NCI-H1417 treated with DMSO at 0.1 percent for 48 hours (cell line): ENCODE measurements at places on chromosomes 5 and 9.

GRCh38 chr9:93080406-93080805, 15.6 kb upstream of the CARD19 start:
- no peak for DNase-seq

DNA sequence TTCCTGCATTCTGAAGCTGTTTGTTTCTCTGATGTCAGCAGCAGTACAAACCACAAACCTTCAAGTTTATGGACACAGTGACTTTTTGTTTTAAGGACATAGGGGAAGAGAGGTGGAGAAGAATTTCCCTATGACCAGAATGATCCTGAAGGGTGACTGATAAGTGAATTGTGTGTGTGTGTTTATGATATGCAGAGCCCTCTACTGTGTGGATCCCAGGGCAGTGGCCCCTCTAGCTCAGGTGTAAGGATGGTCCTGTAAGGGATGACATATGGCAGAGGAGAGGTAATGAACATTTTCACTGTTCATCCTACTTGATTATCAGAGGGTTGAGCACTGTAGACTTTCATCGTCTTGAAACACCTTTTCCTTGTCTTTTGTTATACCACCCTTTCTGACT, 30.6 kb upstream of the TMED7 start:
- no peak for DNase-seq

DNA sequence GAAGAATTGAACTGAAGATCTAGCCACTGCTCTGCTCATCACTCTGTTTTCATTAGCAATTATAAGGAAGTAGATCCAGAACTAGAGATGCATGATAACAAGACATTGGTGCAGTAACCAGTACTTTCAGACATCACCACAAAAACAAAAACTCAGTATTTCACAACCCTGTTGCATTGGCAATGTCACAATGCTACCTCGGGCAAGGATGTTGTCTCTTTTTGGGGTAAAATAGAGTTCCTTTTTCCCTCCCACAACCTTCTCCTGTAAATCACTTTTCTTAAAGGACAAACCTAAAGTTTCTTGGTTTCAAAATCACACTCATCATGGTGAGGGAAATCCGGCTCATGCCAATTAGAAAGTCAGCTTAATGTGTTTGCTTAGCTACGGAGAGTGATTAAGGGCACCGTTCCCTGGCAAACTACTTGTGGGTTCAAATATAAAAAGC, 420.1 kb upstream of the MEF2C start:
- no peak for DNase-seq

DNA sequence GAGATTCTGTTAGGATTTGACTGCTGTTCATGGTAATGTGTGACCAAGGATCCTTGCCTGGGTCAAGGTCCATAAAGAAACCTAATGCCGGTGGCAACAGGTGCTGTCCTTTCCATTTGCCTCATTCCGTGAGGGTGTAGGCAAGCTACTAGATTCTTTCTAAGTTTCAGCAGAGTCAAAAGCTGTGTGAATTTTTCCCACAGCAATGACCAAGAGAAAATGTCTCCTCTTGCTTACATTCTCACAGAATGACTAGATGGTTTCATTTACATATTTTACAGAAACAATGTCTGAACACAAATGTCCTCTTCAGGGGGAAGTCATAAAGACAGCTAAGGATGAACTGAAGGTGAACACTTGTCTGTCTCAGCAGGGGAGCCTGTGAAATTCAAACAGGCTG, 75.3 kb upstream of the SV2C start:
- DNase-seq, result no peak

- no peak for DNase-seq
These were observed 175.2 kb upstream of the RAI14 start for GRCh38 chr5:34480810-34481528.

DNA sequence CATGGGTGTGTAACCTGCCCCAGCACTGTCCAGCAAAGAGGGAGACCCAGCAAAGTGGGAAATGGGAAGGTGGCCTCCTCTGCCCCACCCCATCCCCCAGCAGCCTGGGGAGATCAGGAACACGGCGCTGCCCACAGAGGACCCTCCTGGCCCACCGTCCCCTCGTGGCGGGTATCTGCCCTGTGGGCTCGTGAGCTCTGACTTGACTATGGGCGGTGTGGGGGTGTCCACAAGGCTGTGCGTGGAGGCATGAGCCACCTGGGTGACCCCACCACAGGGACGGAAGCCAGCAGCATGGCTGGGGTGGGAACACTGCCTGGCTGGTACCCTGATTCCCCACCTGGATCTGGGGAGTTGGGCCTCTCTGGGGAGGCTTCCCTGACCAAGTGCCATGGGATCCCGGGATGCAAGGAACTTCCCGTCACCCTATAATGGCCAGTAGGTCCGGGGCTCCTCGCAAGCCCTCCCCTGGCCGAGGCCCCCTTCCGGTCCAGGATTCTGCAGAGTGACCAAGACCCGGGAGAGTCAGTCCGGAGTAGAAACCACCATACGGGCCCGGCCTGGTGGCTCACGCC, 29.3 kb upstream of the SLC6A19 start:
- DNase-seq, result no peak

DNA sequence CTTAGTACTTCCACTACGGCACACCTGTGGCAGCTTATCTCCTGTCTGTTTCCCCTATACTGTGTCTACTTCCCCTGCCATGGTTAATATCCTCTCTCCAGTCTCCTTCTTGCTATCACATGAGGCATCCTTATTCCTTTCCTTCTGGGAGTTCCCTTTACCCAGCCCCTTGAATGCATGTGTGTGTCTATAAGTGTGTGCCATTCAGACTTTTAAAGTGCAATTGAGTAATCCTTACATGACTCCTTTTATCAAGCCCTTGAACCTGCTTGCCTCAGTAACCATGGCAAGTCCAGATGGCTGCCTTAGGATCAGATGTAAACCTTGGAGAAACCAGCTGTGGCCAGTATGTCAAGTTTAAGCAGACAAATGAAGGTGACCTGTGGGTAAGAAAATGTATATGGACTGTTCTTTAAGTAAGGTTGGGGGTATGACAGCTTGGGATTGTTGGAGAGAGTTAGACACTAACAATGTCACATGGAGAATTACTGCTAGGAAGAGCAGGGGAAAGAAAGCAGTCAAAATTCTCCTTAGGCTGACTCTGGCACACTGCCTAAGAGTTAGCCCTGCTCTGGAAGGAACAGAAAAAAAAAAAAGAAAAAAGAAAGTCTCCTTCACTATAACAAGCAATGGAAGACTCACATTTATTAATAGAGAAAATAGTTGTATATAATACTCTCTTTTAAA, 142.1 kb downstream of the HINT1 start:
- no peak for DNase-seq

GRCh38 chr5:59919484-59919883, 26.0 kb upstream of the PDE4D start:
- no peak for DNase-seq

GRCh38 chr9:18020121-18020745, 441.4 kb downstream of the SH3GL2 start:
- DNase-seq, result no peak

DNA sequence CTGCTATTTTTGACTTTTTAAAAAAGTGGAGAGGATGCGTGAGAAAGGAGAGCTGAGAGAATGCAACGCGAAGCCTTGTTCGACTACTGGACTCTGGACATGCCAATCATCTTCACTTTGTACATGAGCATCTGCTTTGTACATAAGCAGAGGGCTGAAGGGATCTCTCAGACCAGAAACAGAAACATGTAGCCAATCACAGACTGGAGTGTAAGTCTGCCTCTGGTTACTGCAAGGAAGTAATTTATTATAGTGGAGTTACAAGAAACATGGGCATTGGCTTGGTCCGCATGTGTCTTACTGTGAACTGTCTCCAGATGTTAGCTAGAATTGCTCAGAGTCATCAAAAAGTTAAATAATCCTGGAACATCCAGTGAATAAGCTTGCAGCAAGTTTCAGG, 190.0 kb upstream of the GRAMD2B start:
- no peak for DNase-seq

- no peak for DNase-seq
These were observed 6.8 kb upstream of the TIFAB start for GRCh38 chr5:135458921-135459331.

DNA sequence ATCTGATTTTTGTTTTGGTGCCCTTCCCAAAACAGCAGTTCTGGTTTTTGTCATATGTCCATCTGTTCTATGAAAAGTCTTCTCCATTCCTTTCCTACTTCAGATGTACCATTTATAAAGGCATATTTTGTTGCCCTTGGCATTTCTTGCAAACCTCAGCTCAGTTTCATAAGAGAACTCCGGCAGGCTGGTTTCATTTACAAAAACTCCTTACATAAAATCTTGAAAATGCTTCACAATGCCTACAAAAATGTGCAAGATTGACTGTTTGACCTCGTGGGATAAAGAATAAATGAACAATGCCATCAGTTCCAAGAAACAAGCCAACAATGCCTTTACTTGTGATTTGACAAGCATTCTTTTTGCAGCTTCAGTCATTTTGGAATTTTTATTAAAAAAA, 39.1 kb upstream of the CTNNAL1 start:
- DNase-seq, result no peak
